Putamen (tissue), 1 donor: ENCODE measurements at places on chromosomes 4 and X.

- DNase-seq, result no peak
These were observed 44.4 kb downstream of the FIP1L1 start for GRCh38 chr4:53421791-53422190.

DNA sequence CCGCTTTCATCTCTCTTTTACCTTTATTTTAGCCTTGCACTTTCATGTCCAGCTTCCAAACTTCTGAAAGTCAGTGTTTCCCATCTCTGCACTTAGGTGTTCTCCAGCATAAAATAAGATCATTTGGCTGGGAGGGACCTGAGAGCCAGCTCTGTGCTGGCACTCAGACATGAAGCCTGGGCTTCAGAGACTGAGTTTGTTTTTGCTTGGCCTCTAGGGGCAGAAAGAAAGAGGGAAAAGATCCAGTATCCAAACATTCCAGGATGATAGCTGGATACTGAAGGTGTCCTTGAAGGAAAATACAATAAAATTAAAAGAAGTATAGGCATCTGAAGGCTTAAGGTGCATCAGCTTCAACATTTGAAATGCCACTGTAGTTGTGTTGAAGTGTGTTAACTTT is 202.4 kb upstream of the ZIC3 start:
- DNase-seq, result no peak

GRCh38 chrX:42803320-42803719 is 25.4 kb upstream of the PPP1R2C start:
- no peak for DNase-seq

DNA sequence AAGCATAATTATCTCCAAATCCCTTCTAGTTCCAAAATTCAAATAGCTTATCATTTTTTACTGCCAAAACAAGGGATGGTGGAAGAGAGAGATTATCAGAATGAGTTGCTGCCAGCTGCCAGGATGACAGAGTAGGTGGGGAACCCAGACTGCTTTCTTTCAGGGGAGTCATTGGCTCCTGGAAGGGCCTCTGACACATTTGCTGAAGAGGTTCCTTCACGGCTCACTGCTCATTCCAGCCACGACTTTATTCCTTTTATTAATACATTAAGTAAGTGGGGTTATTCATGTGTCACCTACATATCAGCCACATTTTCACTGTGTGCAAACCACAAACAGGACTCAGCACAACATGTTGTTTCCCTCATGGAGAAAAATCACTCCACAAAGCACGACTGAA is 12.7 kb upstream of the SMIM43 start:
- DNase-seq, result no peak

DNA sequence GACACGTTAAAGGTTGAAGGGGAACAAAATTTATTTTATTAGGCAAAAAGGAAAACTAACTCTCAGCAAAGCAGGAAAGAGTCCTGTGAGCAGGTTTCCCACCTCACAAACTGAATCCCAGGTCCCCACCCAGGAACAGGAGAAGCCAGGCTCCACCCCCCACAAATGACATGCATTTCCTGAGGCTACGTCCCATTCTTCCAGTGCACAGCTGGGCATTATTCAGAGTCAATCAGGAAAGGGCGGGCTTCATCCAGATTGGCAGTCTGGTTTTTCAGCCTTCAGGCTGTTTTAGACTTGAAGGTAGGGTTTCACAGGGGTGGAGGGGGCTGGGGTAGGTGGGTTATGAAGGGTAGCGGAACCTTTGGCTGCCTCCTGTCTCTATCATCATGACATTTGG is 11.9 kb upstream of the ASIC5 start:
- no peak for DNase-seq

GRCh38 chr4:183765251-183765911 is 106.3 kb downstream of the TRAPPC11 start:
- no peak for DNase-seq

- no peak for DNase-seq
These were observed 260.1 kb upstream of the EDNRA start for GRCh38 chr4:147220833-147221232.

GRCh38 chrX:133335027-133335426 is 80.3 kb downstream of the GPC4 start:
- DNase-seq, result peak; percentile 33

DNA sequence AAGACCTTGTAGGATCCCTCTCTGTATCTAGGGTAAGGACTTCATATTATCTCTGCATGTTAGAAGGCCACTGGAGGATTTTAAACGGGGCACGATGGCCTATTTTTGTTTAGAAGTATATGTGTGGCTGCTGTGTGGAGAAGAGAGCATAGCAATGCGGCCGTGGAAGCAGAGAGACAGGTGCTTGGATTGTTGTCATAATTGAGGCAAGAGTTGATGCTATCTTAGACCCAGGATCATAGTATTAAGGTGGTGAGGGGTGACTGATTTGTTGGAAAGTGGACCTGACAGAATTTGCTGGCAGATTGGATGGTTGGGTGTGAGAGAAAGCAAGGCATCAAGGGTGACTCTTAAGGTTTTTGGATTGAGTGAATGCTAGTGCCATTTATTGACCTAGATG is 63.4 kb downstream of the CCKAR start:
- DNase-seq, result no peak

DNA sequence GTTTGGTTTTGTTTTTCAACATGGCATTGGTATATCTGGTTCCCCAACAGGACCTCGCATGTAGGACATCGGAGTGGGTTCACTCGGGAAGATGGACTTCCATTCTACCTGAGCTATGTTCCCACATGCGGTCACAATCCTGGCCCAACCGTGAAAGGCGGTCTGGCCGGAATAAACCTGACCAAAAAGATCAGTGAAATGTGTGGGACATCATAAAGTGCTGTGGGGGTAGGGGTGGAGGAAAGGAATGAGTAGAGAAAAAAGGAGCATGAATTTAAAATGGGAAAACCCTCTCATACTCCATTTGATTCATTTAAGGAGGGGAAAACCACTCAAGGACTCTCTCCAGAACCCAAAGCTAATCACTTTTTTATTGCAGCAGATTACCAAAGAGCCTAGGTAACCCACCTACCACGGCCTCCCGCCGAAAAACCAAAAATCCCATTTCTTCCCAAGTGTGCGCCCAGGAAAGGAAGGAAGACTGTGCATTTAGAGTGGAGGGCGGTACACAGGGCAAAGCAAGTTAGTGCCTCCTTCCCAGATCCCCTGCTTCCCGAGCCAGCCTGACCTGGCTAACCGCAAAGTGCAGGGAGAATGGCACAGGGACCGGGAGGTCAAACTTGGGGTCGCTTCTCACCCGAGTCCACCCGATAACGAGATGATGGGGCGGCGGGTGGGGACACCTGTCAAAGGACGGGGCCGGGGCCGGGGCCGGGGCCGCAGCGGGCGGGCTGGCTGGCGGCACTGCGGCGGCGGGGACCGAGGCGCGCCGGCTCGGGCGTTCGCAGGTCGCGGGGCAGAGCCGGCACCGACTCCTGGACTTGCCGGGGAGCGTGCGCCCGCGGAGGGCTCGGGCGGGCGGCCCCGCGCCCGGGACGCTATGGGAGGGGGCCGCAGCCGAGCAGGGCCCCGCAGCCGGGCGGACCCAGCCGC is 669 bp downstream of the TMEM150C start:
- DNase-seq, result no peak

DNA sequence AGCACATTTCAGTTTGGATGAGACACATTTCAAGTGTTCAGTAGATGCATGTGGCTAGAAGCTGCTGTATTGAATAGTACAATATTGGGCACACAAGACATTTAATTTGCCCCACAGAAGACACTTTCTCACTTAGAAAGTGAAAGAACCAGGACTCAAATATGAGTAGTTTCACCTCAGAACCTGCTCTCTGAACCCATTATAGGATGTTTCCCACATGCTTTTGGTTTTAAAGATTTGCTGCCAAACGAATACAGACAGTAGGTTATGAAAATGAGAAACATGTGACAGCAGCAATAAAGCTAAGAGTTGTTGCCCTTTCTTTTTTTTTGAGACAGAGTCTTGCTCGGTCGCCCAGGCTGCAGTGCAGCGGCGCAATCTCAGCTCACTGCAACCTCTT is 32.3 kb downstream of the C4orf54 start:
- DNase-seq, result no peak

DNA sequence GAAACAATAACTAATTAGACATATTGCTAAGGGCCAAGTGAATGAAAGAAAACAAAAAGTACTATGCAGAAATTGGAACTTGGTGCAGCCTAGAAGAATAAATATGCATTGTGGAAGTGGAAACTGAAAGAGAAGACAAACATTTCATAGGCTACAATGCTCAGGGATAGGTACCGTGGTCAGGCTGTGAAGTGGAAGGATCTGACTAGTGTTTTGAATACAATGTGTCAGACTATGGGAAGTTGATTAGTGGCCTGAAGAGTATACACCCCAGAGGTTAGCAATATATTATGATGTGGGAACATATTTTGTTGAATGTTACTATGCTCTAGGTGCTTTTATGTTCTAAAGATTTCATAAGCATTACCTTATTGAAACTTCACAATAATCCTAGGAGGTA is 36.8 kb downstream of the GPRIN3 start:
- DNase-seq, result no peak

DNA sequence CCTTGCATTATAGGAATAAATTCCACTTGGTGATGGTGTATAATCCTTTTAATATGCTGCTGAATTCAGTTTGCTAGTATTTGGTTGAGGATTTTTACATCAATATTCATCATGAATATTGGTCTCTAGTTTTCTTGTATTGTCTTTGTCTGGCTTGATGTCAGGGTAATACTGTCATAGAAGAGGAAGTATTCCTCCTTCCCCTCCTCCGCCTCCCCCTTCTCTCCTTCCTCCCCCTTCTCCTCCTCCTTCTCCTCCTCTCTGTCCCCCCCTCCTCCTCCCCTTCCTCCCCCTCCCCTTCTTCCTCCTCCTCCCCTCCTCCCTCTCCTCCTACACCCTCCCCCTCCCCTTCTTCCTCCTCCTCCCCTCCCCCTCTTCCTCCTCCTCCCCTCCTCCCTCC is 65.8 kb downstream of the RGS12 start:
- DNase-seq, result no peak

DNA sequence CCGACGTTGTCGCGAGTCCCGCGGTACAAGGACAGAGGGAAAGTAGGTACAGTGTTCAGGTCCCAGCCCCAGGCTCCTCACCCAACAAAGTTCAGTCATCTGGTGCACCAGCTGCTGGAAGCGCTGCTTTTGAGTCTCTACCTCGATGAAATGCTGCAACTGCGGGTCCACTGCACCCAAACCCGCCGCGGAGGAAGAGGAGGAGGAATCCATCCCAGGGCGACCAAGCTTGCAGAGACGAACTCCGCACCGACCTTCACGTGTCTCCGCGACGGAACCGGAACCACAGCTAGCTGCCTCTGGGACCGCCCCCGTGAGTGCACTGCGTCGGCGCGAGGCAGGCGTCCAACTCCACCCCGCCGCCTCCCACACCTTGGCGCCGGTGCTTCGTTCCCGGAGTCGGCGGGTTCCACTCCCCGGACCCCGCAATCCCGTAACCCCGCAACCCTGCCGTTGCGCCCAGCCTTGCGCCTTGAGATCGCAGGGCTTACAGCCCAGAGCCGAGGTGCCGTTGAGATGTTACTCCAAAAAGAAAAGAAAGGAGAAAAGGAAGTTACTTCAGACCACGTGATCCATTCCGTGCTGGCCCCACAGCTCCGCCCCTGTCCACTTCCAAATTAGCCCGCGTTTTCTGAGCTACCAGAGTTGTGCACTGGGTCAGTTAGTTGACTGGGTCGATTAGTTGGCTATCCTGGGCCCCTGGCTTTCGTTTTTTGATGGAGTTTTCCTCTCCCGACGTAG is at the start of gene TIMM8A:
TIMM8A (minus strand) TSS at position 291 of the 741 bp plus-strand sequence; CDS start at position 213, 78 bp downstream.
- DNase-seq, result peak; percentile 57

- no peak for DNase-seq
These were observed 7.2 kb downstream of the PCDH7 start for GRCh38 chr4:30727409-30727808.

- DNase-seq, result no peak
These were observed 10.8 kb downstream of the IGFBP7 start for GRCh38 chr4:57099363-57099762.

- DNase-seq, result no peak
These were observed 20.3 kb upstream of the GUCY1B1 start for GRCh38 chr4:155738548-155738947.

DNA sequence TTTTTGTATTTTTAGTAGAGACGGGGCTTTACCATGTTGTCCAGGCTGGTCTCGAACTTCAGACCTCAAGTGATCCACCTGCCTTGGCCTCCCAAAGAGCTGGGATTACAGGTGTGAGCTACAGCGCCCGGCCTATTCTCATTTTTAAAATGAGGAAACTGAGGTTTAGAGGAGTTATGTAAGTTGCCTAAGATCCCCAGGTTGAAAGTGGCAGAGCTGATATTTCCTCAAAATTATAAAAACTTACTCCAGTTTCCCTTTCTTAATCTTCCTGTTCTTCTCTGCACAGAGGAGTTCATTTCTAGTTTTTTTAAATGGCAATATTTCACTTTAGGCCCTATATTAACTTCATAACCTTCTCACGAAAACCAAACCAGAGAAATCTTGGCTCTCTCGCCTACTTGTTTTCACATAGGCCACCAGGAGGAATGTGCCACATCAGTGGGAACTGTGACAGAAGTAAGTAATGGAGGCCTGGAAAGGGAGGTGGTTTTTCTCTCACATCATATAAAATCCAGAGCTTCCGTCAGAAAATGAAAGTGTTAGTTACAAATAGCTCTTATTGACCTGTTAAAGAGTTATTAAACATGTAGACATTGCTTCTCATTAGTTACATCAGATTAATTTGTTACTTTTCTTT is 16.1 kb upstream of the RS1 start:
- no peak for DNase-seq

DNA sequence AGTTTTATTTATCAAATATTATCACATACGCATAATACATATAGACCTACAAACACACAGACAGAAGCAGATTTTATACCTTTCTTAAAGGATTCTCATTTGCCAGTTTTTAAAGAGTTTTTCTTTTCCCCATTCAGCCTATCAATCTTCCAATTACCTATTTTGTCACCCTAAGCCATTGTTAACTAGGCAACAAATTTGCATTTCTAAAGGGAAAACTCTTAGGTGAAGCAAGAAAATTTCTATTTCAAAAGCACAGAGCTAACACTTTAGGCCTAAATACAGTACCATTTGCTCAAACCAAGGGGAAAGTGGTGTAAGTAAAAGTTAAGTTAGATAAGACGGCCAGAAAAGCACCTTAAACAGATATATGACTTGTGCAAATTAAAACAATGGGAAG is 156.6 kb downstream of the NDST3 start:
- DNase-seq, result no peak

DNA sequence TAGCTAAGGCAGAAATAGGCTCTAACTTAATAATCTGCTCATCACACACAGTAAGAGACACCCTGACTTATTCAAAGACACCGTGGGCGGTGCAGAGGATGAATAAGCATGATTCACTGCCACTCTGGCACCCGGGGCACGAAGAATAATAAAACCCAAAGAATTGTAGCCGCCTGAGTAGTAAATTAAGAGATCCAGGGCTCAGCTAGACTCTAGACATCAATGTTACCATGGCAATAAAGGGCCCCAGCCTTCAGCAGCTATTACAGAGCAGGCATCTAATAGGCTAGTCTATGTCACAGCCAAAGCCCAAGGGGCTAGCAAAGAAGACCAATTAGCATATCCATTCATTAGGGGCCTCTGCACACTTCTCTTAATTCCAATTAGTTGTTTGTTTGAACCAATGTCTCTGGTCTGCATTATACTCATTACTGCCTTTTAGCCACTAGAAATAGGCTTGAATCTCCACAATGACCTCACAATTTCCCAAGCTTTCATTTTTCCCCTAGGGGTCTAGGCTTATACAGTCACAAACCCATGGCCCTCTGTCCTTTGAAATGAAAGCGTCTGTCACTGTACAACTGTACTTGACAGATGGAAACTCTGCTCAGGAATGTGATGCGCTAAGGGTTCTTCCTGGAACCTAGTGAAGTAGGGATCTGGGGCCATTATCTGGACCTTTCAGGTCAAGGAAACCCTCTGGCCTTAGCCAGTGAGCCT is 3.0 kb upstream of the ATP1B4 start:
- peak; percentile 61 for DNase-seq
